ENCODE measurements at places on chromosomes 16 and 17. TPM values are rescaled to one million over a fixed set of nuclear protein-coding genes. Genes with fewer than 3 reads are reported as not detected.

The MAPT gene
- not detected for total RNA-seq

- no peak for DNase-seq
Measured at GRCh38 chr16:50291719-50292565, 25.6 kb downstream of the ADCY7 start.

- peak; percentile 94 for DNase-seq
Measured at GRCh38 chr17:44587339-44587738, 30.1 kb downstream of the FZD2 start.

DNA sequence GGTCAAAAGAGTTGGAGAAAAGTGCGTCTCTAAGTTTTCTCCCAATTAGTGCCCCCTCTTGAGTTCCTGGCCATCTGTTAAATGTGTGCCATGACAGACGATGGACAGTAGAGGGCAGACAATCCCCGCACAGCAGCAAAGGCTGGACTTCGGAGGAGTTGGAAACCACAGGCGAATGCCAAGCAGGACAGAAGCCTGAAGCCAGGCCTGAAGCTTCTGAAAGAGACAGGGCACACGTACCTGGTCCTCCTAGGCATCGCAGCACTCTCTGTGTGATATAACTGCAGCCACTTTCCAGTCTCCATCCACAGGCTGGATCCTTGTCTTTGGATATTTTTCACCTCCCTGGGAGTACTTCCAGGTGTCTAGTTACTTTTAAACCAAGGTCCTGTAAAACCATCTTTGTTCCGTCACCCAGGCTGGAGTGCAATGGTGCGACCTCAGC, 14.5 kb downstream of the C17orf100 start:
- DNase-seq, result peak; percentile 89

DNA sequence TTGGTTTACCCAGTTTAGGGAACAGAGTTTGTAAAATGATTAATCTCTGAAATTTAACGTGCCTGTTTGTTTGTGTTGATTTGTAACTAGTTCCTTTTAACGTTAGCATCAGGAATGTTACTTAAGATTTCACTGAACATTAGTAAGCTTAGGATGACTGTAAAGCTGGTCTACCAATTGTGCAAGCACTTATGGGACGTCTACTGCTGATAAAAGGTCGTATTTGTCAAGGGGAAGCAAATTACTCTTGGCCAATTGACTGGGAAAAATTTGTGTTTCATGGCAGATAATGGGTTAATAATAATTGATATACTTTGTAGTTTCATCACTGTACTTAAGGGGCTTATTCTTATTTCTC, 11.8 kb downstream of the METTL9 start:
- DNase-seq, result peak; percentile 79

- no peak for DNase-seq
Measured at GRCh38 chr17:74314877-74315276, 11.1 kb upstream of the KIF19 start.

DNA sequence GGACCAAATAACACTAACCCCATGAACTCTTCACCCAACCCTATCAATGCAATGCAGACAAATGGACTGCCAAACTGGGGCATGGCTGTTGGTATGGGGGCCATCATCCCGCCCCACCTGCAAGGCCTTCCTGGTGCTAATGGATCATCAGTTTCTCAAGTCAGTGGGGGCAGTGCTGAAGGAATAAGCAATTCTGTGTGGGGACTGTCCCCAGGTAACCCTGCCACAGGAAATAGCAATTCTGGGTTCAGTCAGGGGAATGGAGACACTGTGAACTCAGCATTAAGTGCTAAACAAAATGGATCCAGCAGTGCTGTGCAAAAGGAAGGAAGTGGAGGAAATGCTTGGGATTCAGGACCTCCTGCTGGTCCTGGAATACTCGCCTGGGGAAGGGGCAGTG, 78.9 kb downstream of the TMC6 start:
- DNase-seq, result no peak

GRCh38 chr17:10295728-10296343, 77.0 kb downstream of the MYH13 start:
- DNase-seq, result peak; percentile 83

The RGS9 gene
- total RNA-seq, result not detected

DNA sequence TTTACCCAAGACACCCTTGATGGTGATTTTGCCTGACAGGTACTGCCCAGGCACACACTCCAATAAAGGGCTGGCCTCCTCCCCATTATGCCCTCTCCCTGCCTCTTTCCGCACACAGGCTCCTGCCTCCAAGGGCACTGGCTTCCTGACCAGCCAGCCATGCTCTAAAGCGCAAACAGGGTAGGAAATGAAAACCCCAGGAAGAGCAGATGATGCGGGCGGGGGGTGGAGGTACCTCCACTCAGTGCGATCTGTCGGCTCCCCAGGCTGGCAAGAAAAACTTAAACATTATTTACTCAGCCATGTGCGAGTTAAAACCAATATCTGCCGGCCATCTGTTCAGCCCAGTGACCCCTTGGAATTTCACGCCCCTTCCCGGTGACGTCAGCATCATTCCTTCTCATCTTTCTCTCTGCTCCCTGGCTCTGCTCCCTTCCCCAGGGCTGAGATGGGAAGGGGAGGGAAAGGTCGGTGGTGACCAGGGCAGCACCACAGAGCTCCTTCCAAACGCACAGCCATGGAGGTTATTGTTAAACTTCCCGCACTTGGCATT, 262.5 kb downstream of the CBLN1 start:
- no peak for DNase-seq

The FOXC2 gene
- 0.51 TPM for total RNA-seq

- DNase-seq, result peak; percentile 96
Measured at GRCh38 chr16:69917739-69918138, 33.4 kb upstream of the CLEC18A start.

GRCh38 chr16:53502331-53503269, at the start of gene AKTIP:
AKTIP (minus strand) TSS chr16:53503209; CDS start chr16:53500259, 2,950 bp downstream.
- DNase-seq, result peak; percentile 67

The PIK3R5 gene
- total RNA-seq, result 0.11 TPM

The CES5A gene
- not detected for total RNA-seq

The SAMD14 gene
- total RNA-seq, result 3.0 TPM

DNA sequence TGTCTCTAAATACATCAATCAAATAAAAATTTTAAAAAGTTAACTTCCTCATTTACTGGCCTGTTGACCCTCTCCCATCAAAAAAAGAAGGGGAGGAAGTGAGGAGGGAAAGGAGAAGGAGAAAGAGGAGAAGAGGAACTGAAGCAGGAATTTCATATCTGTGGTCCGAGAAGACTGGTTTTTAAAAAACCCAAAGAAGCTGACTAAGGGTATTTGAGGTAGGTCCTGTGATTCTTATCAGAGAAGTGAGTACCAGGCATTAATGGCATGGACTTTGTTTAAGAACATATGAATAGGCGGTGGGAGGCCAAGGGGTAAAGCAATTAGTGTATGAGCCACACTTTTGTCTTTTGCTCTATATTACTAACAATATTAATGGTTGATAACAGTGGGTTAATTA, 2.0 kb downstream of the SLC46A1 start:
- no peak for DNase-seq

DNA sequence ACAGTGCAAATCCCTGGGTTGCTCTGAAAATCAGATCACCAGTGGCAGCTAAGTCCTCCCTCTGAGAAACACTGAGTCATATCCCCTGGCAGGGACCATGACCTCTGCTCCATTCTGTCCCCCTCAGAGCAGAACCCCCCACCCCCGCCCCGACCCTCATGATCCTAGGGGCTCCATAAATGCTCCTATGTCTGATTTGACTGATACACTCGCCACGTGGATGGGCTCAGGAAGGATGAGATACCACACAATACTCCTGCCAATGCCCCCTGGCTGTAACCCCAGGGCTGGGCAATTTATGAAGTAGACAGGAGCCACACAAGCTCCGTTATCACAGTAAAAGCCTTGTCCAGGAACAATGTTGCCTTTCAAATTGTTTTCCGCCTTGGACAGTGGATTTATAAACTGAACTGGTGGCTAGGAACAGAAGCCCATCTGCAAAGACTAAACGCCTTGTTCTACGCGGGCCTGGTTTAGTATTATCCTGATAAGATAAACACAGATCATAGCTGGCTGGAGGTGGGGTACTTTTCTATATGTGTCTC, 394.8 kb downstream of the SLC39A11 start:
- no peak for DNase-seq

DNA sequence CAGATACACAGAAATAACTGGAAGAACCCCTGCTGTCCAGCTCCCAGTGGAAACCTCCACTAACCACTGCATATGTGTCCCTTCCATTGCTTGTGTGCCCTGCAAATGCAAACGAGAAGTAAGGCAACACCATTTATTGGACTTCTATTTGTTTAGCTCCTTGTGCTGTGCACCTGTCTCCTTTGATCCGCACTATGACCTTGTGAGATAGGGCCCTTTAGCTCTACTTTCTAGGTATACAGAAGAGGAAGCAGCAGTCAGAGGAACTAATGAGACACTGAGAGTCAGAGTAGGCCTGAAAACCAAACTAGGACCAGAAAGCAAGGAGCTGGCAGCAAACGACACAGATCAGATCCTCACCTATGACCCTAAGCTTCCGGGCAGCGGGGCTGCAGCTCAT, 22.4 kb downstream of the SOX9 start:
- DNase-seq, result no peak

The GAST gene
- total RNA-seq, result not detected

GRCh38 chr17:55668312-55668920, 54.2 kb downstream of the TMEM100 start:
- no peak for DNase-seq

DNA sequence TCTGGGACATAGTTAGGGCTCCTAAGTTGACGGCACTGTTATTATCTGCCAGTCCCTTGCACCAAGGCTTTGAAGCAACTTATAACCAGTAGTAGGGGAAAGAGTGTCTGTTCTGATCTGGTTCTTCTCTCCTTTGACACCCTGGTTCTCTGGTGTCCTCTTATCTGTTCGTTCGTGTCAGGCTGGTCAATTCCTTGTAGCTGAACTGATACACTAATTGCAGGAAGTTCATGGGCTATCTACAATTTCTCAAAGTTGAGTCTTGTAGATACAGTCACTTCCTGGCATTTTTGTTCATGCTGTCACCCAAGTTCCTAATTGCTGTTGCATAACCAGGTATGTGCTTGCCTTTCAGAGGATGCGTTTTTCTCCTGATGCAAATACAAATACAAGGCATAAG, 17.3 kb upstream of the MYO1D start:
- DNase-seq, result peak; percentile 55

GRCh38 chr16:3465911-3466584, 22.6 kb downstream of the NAA60 start:
- no peak for DNase-seq

The TLCD2 gene
- total RNA-seq, result 2.2 TPM

The KRT15 gene
- total RNA-seq, result 0.65 TPM

The ZNF200 gene
- total RNA-seq, result 10.3 TPM

- DNase-seq, result no peak
Measured at GRCh38 chr17:6218333-6218732, 148.2 kb downstream of the WSCD1 start.

DNA sequence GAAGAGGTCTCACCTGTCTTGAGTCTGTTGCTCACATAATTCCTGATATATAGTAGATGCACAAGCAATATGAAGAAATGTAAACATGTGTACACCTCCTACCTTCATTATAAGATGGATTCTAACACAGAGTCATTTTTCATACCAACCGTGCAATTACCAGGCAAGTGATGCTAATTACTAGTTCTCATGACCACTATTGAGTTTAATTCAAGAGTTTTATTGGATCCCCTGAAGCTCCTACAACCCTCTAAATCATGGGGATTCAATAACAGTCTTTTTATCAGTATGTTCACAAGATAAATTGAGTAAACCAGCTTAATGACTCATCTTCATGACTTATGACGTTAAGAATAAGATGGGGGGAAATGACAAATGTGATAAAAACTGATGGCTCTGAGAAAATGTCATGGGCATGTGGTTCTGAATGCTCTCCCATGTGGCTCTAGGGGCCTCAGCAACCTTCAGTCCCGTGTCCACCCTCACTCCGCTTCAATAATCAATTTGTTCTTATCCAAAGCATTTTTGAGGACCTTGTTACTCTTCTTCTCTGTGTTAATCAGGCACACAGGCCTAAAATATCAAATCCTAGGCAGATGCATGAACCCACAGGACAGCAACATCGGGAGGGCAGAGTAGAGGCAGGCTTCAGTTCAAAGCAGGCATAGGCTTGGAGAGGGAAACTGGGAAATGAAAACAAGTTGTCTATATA, 42.8 kb downstream of the PRAC1 start:
- DNase-seq, result peak; percentile 9

DNA sequence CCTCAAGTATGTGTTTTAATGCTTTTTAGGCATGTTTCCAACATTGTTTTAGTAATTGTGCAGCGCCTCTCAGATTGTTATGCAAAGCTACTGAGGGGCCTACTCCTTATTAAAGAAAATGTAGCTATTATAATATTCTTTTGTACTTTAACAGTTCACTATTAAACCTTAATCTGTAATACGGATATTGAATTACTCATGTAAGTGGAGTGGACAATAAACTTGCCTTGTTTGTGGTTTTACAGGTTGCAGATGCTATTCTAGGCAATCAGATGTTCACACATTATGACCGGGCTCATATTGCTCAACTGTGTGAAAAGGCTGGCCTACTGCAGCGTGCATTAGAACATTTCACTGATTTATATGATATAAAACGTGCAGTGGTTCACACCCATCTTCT, 41.0 kb downstream of the PTRH2 start:
- DNase-seq, result peak; percentile 30

Data from GM23248 (cell line).